Gastroesophageal sphincter (tissue), 4 donors: ENCODE measurements at places on chromosomes 1 and 21.

GRCh38 chr1:172001288-172001687 is 160.0 kb downstream of the DNM3 start:
- no peak for ATAC-seq

DNA sequence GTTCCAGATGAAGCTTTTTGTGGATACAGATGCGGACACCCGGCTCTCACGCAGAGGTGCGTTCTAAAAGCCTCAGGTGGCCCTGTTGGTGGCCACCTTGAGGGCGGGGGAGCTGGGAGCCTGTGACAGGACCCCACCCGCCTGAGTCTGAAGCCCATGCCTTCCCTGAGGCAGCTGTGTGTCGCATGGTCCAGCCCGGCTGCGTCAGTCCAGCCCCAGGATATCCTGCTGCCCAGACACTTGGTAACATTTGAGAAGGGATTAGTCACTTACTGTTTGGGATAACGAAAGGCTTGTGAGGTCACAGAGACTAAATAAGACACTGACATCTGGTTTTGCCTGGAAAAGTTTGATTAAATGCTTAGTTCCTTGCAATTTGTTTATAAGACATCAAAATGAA is 68.9 kb downstream of the UCK2 start:
- peak; percentile 23 for ATAC-seq

GRCh38 chr1:205504311-205505075 is at the start of gene CDK18:
CDK18 (plus strand) TSS chr1:205504669; CDS start chr1:205523168, 18,499 bp downstream.
- peak; percentile 79 for ATAC-seq

DNA sequence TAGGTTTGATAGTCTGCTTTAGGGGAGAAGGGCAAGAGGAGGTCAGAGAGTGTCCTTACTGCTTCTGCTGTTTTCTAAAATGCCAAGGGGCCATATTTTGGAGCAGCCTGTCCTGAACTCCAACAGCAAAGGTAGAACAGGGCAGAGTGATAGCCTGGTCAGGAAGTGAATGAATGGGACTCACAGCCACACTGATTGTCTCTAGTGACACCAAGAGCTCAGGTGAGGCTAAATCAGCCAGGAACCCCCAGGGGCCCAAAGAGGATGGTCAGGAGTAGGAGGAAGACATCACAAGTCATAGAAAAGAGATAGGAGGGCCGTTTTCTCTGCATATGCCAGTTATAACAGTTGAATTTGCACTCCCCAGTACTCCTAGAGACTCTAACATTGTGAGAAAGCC is 97.4 kb upstream of the DUSP10 start:
- ATAC-seq, result no peak

GRCh38 chr1:107674486-107674885 is 290.5 kb downstream of the VAV3 start:
- ATAC-seq, result no peak

- no peak for ATAC-seq
Measured at GRCh38 chr1:219404629-219405028, 208.3 kb downstream of the ZC3H11B start.

DNA sequence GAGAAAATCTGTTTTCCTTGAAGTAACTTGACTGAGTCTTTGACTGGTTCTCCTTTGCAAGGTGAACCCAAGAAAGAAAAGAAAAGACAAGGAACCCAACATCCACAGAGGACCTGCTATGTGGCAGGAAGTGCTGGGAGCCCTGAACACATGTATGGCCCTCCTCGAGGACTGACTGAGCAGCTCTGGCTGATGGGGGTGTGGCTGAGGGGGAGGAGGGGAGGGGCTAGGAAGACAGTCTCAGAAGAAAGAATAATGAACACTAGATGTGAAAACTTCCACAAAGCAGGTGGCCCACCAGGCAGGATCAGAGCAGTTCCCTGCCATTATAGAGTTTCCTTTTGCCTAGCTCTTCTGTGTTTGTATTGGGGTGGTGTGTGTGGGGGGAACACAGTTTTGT is 26.1 kb downstream of the NENF start:
- no peak for ATAC-seq

GRCh38 chr1:159705904-159706256 is 8.5 kb downstream of the CRP start:
- no peak for ATAC-seq

GRCh38 chr1:11286735-11287410 is 13.9 kb downstream of the UBIAD1 start:
- ATAC-seq, result no peak

- ATAC-seq, result no peak
Measured at GRCh38 chr1:247468481-247469140, 10.7 kb upstream of the OR2B11 start.

- peak; percentile 60 for ATAC-seq
Measured at GRCh38 chr1:16321176-16321867, 31.0 kb downstream of the FBXO42 start.

GRCh38 chr1:84390226-84390625 is 8.1 kb upstream of the DNASE2B start:
- ATAC-seq, result no peak
